ENCODE measurements at places on chromosomes 7 and 10.

DNA sequence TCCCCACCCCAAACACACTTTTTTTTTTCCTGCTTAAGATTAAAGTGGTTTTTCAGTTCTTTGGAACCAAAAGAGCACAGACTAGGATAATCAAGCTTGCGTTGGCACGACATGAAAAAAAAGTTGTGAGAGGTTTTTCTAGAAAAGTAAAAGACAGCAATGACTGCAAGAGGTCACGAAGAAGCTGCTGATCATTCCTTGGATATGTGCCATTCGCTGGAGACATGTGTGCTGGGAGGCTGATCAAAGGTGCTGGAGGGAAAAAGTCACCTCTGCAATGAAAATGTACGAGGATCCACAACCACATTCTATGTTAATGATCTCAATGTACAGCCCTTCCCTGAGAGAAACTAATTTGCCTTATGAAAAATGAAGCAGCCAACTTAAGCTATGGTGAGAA, 5.4 kb downstream of the AKR1B1 start:
- DNase-seq, result no peak

GRCh38 chr10:97134110-97134509, 51.6 kb downstream of the SLIT1 start:
- no peak for DNase-seq

- DNase-seq, result peak; percentile 67
Observed at GRCh38 chr7:148883266-148884048, 634 bp downstream of the EZH2 start.

DNA sequence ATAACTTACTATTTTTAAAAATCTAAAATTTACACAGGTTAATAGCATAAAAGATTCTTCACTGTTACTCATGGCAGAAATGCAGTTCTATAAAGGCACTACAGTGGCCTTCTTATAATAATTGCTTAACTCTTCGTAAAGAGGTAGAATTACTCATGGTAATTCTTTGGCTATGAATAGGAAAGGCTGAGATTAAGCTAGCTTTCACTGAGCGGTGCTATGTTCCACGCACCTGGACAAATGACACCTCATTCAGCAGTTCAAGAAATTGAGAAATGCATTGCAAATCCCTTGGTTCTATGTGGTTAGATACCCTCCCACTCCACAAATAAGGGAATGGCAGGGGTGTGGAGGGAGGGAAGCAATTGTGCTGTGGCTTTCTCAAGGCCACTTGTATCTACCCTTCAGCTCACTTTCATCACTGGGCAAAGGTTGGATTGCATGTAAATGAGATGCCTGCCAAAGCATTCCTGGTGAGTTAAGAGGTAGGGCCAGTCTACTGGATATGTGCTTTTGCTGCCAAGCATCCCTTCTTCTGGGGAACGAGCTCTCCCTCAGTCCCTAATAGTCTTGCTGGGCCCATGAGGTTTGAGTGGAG, 210.9 kb downstream of the TEX36 start:
- DNase-seq, result no peak

- DNase-seq, result no peak
Observed at GRCh38 chr10:18010050-18010449, 58.3 kb downstream of the SLC39A12 start.

- no peak for DNase-seq
Observed at GRCh38 chr7:26858241-26858715, 6.1 kb downstream of the SKAP2 start.

DNA sequence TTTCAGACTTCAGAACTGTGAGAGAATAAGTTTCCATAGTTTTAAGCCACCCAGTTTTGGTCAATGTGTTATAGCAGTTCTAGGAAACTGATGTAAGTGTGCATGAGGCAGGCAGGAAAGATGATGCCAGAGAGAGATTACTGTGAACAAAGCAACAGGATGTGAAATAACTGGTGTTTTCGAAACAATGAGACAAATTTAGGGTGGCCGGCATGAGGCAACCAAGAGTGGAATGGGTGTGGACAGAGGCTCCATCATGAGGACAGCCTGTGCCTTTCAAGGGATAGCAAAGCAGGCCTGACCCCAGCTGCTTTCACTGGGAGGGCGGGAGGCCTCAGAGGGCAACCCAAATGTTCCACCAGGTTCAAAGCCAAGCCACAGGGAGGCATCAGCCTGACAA, 67.3 kb upstream of the UCN3 start:
- DNase-seq, result no peak
